ENCODE measurements at places on chromosomes 7 and 10.

- peak; percentile 99 for DNase-seq
Observed at GRCh38 chr7:105896407-105896911, 20.1 kb upstream of the ATXN7L1 start.

- no peak for DNase-seq
Observed at GRCh38 chr10:88138319-88138848, 275.0 kb downstream of the PTEN start.

GRCh38 chr7:30196408-30196807 lies 61.6 kb downstream of the MTURN start:
- DNase-seq, result no peak

DNA sequence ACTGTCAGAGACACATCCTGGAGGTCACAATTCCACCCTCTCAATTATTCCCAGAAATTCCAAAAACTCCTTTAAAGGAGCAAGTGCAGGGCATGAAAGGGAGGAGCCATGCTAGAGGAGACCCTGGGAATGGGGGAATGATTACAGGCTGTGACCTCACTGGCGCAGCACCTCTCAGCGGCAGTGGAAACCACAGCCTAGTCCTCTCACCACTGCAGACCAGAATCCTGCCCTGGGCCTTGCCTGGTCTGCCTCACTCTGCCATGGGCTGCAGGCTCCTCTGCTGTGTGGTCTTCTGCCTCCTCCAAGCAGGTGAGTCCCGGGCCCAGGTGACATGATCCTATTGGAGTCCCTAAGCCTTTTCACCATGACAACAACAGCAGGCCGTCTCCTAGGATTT lies 50.5 kb upstream of the PRSS58 start:
- DNase-seq, result no peak

DNA sequence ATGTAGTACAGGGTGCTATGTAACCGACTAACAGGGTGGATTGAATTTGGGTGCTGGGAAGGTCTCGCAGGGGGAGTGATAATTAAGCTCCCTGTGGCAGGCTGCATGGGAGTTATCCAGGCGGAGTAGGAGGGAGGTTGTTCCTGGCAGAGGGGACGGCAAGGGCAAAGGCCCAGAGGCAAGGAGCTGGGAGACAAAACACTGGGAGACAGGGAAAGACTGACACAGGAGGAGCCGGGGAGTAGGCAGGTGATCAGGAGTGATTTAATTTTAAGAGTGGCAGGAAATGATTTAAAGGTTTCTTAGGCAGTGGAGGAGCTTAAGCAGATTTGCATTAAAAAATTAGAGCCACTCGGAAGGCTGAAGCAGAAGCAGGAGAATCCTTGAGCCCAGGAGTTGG lies 40.7 kb upstream of the LEP start:
- DNase-seq, result no peak

DNA sequence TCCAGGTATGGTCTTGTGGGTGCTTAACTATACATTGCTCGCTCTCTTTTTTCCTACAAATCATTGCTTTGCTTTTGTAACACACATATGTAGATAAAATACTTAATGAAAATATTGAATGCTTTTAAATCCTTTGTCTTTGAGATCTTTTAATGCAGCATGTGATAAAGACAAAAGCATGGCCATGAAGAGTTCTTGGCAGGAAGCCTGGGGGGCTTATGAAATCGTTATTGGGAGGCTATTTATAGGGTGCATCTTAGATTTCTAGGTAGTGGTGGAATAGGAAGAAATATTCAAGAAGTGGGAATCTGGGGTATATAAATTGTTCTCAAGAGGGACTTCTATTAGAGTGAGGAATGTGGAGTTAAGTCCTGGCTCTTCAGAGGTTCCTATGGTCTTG lies 21.9 kb downstream of the UBE2D1 start:
- no peak for DNase-seq

- no peak for DNase-seq
Observed at GRCh38 chr10:96411716-96412320, 53.0 kb upstream of the OPALIN start.

DNA sequence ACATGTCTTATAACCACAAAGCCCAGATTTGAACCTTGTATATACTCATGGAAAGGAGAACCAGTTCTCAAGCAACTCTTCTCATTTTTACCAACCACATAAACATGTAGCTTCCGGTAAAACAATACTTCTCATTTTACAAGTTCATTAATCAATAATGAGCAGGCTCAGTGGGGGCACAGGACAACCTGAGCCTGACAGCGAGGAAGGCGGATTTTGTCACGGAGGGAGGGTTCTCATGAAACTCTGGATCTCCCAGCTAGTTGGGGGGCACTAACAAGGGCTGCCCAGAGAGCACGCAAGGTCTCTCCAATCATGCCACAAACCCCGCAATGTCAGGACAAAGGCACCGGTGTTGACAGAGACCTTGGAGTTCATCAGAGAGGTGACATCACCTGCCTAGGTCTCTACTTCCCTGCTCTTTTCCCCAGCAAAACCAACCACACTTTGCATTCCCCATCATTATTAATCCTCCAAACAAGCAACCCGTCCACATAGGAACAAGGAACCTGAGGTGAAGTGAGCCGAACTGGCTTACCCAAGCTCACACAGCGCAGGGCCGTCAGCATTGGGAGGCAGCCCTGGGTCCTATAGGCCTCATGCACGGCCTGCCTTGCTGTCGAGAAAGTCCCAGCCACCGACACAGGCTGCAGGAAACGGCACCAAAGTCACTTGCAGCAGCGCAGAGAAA lies 192.1 kb upstream of the KLF14 start:
- DNase-seq, result no peak

DNA sequence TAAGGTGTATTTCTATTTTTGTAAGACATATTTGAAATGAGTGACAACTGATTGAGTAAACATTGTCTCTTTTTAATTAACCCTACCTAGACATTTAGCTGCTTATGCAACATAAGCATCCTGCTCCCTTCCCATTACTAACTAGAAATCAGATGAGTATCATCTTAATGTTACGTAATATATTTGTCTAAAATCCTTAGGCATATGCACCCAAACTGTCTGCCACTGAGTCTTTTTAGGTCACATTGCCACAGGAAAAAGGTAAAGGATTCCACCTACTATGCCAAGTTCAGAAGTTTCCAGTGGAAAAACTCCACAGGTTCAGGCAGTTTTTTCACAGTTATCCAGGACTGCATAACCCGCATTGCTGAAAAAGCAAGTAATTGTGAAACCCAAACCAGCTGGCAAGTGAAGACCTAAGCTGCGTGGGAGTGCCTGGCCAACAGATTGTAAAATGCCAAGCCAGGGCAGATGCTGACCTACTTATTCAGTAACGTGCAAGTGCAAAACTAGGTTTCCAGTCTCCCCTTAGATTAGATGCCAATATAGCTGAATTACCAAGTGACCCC lies 983.7 kb downstream of the GATA3 start:
- DNase-seq, result no peak

DNA sequence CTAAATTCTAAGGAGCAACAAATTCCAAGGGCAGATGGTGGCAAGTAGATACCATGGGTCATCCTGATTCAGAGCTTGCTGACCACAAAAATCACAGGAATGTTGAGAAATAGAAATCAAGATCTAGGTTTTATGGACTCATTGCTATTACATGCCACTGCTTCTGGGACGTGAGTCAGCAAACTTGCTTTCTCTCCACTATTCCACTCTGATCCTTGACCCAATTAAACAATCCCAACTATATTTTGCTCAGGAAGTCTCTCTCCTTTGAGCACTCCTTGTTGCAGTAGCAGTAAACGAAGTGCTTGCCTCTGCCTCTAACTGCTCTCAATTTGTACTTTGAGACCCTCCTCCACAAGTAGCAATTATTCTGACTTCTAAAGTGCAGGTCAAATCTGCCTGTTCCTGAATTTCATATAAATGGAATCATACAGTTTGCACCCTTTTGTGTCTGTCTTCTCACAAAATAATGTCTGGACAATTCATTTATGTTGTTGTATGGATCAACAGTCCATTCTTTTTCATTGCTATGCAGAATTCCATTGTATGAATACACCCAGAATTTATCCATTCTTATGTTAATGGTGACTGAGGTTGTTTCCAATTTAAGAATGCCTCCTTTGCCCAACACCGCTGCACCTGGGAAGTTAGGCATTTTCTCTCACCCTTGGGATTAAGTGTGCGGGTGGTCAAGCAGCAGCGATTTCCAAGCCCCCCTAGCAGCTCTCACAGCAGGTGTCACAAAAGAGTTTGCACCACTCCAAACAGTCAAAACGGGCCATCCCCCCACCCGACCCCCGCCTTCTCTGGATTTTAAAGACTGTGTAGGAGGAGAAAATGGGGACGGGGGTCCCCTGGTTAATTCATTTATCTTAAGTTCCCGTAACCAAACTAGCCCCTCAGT lies 35.9 kb downstream of the ACSM6 start:
- DNase-seq, result no peak

DNA sequence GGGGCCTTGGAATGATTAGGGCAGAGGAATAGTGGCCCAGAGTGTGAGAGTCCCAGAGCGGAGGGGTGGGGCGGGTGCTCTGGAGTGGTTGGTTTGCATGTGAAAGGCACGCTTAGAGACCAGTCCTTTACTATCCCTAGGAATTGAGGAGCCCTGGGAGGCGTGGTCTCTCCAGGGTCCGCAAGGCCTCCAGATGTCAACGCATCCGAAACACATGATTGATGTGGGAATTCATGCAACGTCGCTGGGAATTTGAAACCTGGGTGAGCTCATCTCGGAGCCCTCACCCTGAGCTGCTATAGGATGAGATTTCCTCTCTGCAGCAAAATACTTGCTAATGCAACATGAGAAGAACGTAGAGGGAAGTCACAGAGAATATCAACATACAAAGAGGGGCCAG lies 51.2 kb downstream of the NPTX2 start:
- DNase-seq, result no peak

DNA sequence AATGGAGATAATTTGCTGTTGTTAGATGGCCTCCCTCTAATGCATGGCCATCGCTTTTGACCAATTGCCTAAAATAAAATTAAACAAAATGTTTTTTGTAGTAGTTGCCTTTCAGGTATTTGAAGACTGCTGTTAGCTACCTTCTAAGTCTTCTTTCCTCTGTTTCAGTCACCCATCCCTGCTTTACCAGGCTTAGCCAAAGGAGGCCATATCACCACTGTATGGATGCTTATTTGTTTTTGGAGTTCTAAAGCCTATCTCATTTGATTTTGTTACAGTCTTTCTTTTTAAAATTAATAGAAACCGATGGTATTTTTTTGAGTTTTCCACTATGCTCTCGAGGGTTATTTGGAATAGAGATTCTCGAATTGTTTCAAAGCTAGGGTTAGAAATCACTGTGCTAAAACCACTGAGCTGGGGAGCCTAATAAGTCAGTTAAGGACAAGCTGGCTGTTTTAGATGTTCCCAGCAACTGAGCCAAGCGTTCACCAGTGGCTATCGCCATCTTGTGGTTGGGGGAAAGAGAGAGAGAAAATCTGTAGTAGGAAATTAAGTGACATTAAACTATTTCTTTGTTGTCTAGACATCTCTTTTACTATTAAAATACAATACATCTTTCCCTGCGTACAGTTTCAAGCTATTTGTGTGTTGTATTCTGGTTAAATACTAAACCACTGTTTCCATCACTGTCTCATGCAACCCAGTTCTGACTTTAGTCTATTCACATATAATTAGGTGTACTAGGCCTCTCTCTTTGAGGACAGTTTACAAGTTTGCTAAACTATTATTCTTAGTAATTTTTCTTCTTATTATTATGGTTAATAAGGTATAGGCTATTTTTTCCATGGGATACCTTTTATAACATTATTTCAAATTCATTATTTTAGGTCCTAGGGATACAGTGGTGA lies 52.2 kb downstream of the GPR158 start:
- DNase-seq, result no peak

DNA sequence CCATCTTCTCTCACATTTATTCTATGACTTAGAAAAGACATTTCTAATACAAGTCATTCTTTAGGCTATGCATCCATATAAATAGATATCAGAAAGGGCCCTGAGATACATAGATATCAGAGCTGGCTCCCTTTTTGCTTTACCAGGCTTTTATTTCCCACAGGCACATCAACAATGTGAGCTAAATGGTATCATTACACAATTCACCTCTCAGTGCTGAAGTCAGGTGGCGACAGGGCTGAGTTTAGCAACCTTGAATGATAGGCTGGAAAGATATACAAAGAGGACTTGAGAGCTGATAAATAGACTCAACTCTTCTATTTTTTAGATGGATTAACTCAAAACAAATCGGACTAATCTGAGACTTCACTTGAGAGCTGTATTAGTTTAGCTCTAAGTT lies 189.2 kb upstream of the COL1A2 start:
- DNase-seq, result no peak

- DNase-seq, result no peak
Observed at GRCh38 chr7:79420464-79420863, 33.0 kb downstream of the MAGI2 start.

DNA sequence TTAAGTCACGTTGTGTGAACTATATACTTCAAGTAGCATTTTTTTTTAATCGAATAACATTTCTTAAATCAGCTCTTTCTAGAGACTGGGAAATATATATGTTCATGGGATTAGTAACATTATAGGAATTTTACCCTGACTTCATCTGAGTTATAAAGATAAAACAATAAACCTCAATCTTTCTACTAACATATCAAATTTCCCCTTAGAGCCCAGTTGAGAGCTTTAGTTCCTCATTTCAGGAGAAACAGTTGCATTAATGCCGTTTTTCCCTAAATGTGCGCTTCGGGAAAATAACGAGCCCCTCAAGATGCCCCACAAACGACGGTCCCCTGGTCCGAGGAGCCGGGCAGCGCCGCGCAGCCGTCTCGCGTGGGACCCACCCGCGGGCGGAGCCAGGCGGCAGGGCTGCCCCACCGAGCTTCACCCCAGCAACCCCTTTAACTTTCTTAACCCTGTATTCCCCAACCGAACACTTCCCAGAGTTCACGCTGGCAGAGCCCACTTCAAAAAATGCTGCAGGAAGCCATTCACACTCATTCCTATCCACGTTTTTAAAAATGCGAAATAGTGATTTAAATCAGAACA lies 152.5 kb upstream of the YAE1 start:
- no peak for DNase-seq

- no peak for DNase-seq
Observed at GRCh38 chr7:78225534-78225933, 427.0 kb downstream of the PHTF2 start.

DNA sequence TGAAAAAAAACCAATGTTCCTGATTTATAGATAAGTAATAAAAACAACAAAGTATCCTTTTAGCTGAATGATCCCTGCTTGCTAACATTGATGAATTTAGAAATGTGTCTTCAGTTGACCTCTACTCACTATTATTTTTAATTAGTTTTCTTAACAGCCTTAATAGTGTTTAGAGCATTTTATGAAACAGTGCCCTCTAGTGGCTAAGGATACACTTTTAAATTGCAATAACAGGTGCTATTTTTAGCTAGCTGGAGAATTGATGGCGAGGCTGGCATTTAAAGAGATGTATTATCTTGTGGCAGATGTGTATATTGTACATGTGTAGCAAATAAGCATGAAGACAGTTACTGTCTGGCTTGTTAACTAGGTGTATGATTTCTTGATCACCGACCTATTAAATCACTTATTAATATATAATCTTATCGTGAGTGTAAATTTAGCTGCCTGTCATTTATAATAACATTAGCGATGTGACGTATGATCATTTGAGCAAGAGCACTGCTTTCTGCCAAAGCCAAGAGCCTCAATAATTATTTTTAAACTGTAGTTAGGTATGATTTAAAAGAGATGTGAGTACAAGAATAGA lies 451.9 kb downstream of the DPP6 start:
- peak; percentile 21 for DNase-seq
